ENCODE measurements at places on chromosomes 16 and 17.

GRCh38 chr16:77599793-77600415, 122.4 kb upstream of the NUDT7 start:
- peak; percentile 67 for DNase-seq

DNA sequence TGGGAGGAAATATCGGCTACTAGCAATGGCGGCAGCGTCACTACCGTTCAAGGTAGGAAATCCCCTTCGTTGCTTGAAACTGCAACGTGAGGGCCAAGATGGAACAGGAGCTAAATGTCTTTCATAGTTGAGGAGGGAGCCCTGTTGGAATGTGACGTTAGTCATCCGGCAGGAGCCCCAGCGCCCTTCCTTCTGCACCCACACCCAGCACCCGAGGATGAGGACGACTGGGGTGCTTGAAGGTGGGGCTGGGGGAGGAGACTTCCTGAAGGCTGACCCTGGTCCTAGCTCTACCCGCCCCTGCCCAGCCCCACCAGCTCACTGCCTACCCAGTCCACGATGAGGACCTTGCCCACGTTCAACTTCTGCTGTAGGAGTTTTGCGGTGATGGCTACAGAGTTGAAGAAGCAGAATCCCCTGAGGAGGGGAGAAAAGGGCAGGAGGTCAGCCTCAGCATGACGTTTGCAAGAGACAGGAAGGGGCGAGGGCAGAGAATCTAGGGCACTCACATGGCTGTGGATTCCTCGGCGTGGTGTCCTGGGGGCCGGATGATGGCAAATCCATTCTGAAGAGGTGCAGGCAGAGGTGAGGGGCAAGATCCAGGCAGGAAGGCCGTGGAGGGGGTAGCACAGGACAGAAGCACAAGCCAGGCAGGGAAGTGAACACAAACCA, 11.9 kb downstream of the G6PC3 start:
- no peak for DNase-seq

- no peak for DNase-seq
Observed at GRCh38 chr17:77405867-77406732, 265.3 kb downstream of the SEC14L1 start.

DNA sequence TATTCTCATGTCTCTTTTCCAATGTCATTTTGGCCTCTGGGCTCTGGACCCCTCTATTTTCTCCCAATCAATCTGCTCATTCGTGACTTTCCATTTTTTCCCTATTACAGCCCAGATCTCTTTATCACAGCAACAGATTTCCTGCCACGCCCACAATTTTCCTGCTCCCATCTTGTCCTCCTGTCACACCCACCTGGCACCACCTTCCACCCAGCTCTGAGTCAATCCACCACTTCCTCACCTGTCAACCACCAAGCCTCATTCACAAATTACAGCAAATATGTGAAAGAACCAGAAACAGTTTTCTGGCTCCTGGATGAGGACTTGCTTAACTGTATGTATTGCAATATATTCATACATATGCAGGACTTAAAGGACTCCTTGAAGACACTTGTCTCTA, 311.3 kb downstream of the GRIN2A start:
- no peak for DNase-seq

DNA sequence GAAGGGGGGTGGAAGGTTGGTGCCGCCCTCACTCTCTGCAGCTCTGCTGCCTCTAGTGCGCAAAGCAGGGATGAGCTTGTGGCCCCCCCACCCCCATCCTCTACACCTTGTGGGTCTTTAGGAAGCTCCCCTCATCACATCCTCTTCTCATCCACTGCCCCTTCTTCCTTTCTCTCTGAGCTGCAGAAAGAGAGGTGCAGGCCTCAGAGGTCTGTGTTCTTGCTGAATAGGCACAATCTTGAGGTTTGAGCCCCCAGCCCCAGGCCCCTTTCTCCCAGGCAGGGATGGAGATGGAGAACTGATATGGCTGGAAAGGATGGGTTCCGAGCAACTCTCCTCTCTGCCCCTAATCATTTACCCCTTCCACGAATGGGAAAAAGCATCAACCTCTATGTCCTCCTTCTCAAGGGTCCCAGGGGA, 2.6 kb downstream of the CACNA1G start:
- no peak for DNase-seq

DNA sequence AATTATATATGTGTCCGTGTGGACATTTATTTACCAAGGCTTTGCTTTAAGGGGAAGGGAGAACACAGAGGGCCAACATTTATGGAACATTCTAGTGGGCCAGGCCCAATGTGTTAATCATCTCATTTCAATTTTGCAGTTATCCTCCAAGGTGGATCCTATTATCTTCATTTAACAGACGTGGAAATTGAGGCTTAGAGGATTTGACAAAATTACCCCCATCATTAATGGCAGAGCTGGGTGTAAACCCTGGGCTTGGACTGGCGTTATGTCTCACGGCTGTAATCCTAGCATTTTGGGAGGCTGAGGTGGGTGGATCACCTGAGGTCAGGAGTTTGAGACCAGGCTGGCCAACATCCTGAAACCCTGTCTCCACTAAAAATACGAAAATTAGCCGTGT, 26.4 kb downstream of the PITPNC1 start:
- DNase-seq: no peak

GRCh38 chr16:78490847-78491246, 391.4 kb downstream of the WWOX start:
- no peak for DNase-seq

DNA sequence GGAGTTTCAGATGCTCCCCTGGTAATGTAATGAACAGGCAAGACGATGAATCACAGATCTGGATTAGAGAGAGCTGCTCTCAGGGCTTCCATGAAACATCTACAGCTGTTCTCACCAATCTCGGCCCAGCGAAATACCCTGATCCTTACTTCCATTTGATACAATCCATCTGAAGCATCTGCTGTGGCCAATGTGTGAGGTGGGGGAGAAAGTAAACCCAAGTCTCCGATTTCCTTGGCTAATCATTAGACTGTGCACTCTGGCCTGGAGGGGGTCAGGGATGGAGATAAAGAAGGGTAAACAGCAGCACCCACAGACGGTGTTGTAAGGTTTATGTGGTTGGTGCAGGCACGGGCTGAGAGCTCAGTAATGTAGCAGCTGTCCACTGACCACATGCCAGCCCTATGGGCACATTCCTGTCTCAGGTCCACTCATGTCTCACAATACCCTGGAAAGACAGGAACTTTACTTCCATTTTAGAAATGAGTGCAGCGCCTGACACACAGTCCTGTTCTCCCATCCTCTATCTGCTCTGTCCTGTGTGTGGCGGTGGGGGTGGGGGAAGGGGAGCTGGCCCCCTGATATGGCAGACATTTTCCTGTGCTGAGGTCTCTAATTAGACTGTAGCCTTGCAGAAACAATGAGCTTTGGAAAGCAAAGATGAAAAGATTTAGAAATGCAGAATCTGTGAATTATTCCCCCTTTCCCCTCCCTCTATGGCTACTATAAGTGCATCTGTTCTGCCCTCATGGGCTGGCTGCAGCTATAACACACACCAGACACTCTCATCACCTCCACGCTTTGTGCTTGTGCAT, 48.3 kb upstream of the ERN1 start:
- DNase-seq: no peak

GRCh38 chr17:57487573-57487972, 231.2 kb downstream of the MSI2 start:
- no peak for DNase-seq

DNA sequence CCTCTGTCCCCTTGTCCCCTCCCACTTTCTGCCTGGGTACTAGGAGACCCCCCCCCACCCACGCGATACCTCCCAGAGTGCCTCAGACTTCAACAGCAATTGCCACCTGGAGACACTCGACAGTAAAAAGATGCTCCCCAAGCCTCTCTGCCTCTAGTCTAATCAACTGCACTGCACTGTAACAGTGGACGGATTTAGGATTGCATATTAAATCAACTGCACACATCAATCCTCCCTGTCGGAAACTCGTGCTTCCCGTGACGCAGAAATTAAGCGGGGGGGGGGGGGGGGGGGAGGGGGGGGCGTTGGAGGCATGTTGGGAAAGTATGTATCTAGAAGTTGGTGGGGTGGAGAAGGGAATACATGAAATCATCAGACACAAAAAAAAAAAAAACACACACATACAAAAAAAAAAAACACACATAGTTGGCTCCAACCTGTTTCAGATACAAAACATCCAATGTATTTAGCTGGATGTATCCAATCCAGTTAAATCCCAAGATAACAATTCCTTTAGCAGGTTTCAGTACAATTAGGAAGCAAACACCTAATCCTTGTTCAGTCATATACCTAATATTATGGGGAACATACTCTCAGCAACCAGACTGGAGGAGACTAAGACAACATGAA, 29.7 kb downstream of the FAM222B start:
- DNase-seq: no peak

- peak; percentile 76 for DNase-seq
Observed at GRCh38 chr17:17700251-17700969, 19.2 kb downstream of the RAI1 start.

GRCh38 chr16:88784074-88784855, 755 bp downstream of the PIEZO1 start:
- peak; percentile 60 for DNase-seq

DNA sequence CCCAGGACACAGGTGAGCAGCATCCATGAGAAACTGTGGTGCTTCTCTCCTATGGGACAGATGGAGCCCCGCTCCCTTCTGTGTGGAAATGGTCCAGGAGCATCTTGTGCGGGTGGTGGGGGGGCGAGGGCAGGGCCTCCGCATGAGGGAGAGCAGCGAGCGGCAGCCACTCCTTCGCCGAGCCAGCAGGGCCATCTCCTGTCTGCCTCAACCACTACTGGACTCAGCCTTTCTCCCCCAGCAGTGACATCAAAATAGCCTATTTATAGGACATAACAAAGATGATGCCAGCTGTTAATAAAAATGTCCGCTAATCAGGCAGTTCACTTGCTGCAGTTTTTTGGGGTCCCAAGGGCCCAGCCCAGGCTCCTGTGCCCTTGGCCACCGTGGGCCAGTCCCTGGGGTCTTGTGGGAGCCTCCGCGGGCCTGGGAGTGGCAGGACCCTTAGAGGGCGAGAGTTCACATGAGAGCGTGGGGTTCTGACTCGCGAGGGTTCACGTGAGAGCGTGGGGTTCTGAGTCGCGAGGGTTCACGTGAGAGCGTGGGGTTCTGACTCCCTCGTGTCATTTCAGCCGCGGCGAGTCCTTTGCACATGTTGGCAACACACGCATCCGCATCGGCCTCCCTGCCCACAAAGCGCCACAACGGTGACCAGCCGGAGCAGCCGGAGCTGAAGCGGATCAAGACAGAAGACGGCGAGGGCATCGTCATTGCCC, 47.4 kb downstream of the WDR45B start:
- no peak for DNase-seq

Measured in glutamatergic neuron (in vitro differentiated cells).